Upper lobe of right lung (tissue), 1 donor: ENCODE measurements at places on chromosomes 13 and 19. TPM values are rescaled to one million over a fixed set of nuclear protein-coding genes. Genes with fewer than 3 reads are reported as not detected.

FCAR gene
- 3.2 TPM for total RNA-seq

MIR17HG gene
- total RNA-seq = 3.3 TPM

WTIP gene
- 37.1 TPM for total RNA-seq

DNA sequence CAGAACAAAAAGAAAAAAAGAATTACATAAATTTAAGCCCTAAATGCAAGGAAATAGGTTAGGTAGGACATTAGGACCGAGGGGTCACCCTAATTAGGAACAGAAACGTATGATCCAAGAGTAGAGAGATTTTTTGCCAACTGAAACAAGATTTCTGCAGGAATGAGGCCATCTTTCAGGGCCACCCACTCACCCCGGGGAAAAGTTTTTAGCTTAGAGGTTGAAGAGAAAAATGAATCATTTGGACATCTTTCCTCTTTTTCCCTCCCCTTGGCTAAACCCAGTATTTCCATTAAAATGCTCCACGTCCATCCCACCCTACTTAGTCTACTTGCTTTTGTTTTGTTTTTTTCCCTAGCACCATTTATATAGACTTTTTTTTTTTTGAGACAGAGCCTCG is 10.6 kb upstream of the PNMA8A start:
- no peaks in the 10 kb centered on the region for H3K36me3 ChIP-seq
- H3K27me3 ChIP-seq = peaks cover 6% of the 10 kb centered on the region
- DNase-seq = no peak
- H3K4me1 ChIP-seq = no peaks in the 10 kb centered on the region

KIR3DL2 gene
- 0.35 TPM for total RNA-seq
